ENCODE measurements at places on chromosomes 3 and 15.

- peak; percentile 31 for DNase-seq
These were observed 45.8 kb upstream of the FSIP1 start for GRCh38 chr15:39828374-39828931.

- no peak for DNase-seq
These were observed 177.4 kb upstream of the LINGO1 start for GRCh38 chr15:77810130-77810571.

- DNase-seq: no peak
These were observed 21.8 kb upstream of the CLDN18 start for GRCh38 chr3:137988152-137988551.

- no peak for DNase-seq
These were observed 139.3 kb upstream of the PRR20G start for GRCh38 chr3:127427156-127427555.

DNA sequence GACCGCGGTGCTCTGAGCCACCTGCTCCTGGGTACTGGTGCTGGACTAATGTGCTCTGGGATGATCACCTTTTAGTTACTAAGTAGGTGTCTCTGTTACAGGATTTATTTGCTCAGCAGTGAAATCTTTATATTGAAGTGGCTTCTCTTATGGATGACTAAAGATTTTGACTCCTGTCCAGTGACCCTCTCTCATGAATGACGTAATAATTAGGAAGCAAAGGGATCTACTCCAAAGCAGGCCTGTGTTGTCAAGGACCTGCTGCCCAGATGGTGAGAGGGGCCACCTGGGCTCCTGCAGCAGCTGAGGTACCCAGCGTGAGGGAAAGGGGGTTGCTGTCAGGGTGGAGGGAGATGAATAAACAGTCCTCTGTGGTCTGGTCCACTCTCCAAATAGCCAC is 263.6 kb downstream of the GABRG3 start:
- no peak for DNase-seq

DNA sequence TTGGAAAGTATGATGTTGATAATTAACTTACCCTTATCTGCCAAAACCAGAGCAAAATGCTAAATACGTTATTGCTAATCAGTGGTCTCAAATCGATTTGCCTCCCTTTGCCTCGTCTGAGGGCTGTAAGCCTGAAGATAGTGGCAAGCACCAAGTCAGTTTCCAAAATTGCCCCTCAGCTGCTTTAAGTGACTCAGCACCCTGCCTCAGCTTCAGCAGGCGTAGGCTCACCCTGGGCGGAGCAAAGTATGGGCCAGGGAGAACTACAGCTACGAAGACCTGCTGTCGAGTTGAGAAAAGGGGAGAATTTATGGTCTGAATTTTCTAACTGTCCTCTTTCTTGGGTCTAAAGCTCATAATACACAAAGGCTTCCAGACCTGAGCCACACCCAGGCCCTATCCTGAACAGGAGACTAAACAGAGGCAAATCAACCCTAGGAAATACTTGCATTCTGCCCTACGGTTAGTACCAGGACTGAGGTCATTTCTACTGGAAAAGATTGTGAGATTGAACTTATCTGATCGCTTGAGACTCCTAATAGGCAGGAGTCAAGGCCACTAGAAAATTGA is 59.7 kb downstream of the DCUN1D1 start:
- DNase-seq: no peak

GRCh38 chr3:61331929-61332552 is 80.8 kb upstream of the FHIT start:
- DNase-seq: no peak

- no peak for DNase-seq
These were observed 5.5 kb upstream of the RNF111 start for GRCh38 chr15:58981808-58982475.

GRCh38 chr3:120793601-120794000 is 51.1 kb downstream of the GTF2E1 start:
- peak; percentile 57 for DNase-seq
